ENCODE measurements at places on chromosomes 2 and 18. TPM values are rescaled to one million over a fixed set of nuclear protein-coding genes. Genes with fewer than 3 reads are reported as not detected.
A peak's percentile ranks its signal among the peaks of the same experiment; 100 is the strongest.

DNA sequence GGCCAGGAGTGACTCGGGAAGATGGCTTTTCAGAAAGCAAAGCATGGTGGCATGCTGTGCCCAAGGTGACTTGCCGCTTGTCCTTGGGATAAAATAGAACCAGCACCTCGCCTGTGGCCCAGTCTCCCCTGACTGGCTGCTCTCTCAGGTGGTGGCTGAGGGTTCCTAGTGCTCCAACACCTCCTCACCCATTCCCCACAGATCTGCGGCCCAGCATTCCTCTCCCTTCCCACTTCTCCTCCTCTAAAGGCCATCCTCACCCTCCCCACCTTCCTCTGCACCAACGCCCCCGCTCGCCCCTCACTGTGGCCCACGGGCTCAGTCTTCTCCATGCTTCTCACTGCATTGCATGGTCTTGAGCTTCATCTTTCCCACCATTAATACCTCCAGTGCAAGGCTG, 132.4 kb downstream of the PXDN start:
- H3K4me1 ChIP-seq: no peaks in the 10 kb centered on the region
- DNase-seq: no peak

GRCh38 chr2:53018825-53019425, 748.7 kb upstream of the CHAC2 start:
- no peaks in the 10 kb centered on the region for H3K4me1 ChIP-seq
- H3K27ac ChIP-seq: no peak overlapping the region
- no peak for DNase-seq
- no peak overlapping the region for H3K4me3 ChIP-seq
- no peaks in the 10 kb centered on the region for H3K36me3 ChIP-seq
- H3K27me3 ChIP-seq: no peaks in the 10 kb centered on the region

DNA sequence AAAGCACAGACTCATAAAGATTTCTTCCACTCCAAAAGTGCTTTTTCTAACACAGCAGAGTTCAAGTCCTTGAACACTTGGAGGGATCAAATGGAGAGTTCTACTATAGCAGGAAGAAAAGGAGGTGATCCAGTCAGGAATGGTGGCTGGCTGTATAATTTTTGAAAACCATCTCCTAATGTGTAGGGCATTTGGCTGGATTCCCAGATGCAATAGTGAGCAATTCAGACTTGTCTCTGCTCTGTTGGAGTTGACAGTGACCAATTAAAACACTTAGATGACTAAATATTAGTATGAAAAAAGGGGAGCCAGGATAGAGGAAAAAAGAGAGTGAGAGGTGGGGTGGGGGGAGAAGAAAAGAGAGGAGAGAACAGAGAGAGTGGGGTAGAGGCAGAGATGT, 5.3 kb upstream of the G6PC2 start:
- no peaks in the 10 kb centered on the region for H3K36me3 ChIP-seq
- peaks cover 2% of the 10 kb centered on the region for H3K27me3 ChIP-seq
- H3K27ac ChIP-seq: no peak overlapping the region
- H3K4me1 ChIP-seq: peaks cover under 1% of the 10 kb centered on the region

- H3K27ac ChIP-seq: no peak overlapping the region
- no peak overlapping the region for H3K4me3 ChIP-seq
- H3K36me3 ChIP-seq: no peaks in the 10 kb centered on the region
Observed at GRCh38 chr2:236082061-236082460, 86.1 kb downstream of the GBX2 start.

CD207 gene
- not detected for total RNA-seq

DNA sequence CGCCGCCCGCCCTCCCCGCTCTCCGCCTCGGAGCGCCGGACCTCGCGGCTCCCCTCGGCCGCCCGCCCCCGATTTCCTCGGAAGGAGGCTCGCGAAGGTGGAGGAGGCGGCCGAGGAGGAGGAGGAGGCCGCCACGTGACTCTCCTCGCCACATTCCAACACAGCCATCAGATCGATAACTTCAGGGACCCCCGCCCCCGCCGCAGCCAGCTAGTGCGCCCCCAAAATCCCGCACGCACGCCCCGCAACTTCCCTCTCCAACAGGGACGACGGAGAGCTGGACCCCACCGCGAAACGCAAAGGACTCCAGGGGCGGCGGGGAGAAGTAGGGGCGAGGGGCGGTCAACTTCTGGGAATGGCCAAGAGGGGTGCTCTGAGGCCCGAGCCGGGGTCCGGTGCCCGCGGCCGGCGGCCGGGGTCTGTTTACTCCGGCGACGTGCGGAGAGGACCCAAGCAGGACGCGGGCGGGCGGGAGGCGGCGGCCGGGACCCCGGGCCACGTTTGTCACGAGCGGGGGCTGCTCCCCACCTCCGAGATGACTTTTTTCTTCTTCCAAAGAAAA, 2.0 kb downstream of the ZNF521 start:
- DNase-seq: no peak
- peaks cover 64% of the 10 kb centered on the region for H3K27me3 ChIP-seq
- peaks cover 12% of the 10 kb centered on the region for H3K4me1 ChIP-seq
- H3K36me3 ChIP-seq: no peaks in the 10 kb centered on the region
- peak overlapping the region; percentile 72 for H3K4me3 ChIP-seq

GRCh38 chr2:200243441-200243840, 63.1 kb upstream of the SPATS2L start:
- H3K4me1 ChIP-seq: no peaks in the 10 kb centered on the region
- peaks cover 4% of the 10 kb centered on the region for H3K27me3 ChIP-seq
- no peaks in the 10 kb centered on the region for H3K36me3 ChIP-seq
- no peak overlapping the region for H3K27ac ChIP-seq

- no peak overlapping the region for H3K4me3 ChIP-seq
- no peaks in the 10 kb centered on the region for H3K27me3 ChIP-seq
- H3K36me3 ChIP-seq: no peaks in the 10 kb centered on the region
- no peak for DNase-seq
- H3K27ac ChIP-seq: no peak overlapping the region
Observed at GRCh38 chr2:224650815-224651439, 65.2 kb downstream of the CCDC195 start.

- H3K27me3 ChIP-seq: no peaks in the 10 kb centered on the region
- no peak overlapping the region for H3K27ac ChIP-seq
- no peak overlapping the region for H3K4me3 ChIP-seq
Observed at GRCh38 chr18:12998332-12999060, 7.3 kb downstream of the CEP192 start.

All from activated naive CD4-positive, alpha-beta T cell treated with anti-CD3 and anti-CD28 coated beads for 36 hours (primary cell).